ENCODE measurements at places on chromosomes 11 and 22.

DNA sequence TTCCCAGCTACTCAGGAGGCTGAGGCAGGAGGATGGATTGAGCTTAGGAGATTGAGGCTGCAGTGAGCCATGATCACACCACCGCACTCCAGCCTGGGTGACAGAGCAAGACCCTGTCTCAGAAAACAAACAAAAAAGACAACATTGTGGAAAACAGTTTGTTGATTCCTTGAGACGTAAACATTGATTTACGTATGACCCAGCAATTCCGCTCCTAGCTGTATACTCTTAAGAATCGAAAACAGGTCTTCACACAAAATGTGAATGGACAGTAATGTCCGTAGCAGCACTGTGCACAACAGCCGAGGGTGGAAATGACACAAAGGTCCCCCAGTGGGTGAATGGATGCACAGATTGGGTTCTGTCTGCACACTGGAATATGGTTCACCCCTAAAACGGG lies 49.3 kb downstream of the LRP5 start:
- no peak for DNase-seq

DNA sequence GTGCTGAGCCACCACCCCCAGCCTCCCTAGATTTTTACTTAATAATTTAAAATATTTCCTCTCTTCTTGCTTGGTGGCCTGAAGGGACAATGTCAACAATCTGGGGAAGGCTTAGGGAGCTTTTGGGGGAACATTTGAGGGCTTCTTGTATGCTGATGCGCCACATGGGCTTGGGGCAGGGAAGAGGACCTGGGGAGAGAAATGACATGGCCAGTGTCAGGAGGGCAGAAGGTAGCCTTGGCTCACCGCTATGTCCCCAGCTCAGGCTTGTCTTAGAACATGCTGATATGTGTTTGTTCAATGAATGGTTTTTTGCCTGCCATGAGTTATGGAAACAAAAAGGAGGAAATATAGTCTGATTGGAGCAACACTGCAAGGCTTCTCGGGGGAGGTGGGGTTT lies 51.6 kb downstream of the ST14 start:
- no peak for DNase-seq

- DNase-seq: peak; percentile 18
Observed at GRCh38 chr11:8777907-8778767, 95.5 kb downstream of the RPL27A start.

- no peak for DNase-seq
Observed at GRCh38 chr11:133841279-133842043, 3.9 kb downstream of the SPATA19 start.

GRCh38 chr11:1870326-1870696 lies 17.4 kb downstream of the LSP1 start:
- DNase-seq: no peak

GRCh38 chr11:65781962-65782815 lies 1.4 kb upstream of the AP5B1 start:
- DNase-seq: no peak

DNA sequence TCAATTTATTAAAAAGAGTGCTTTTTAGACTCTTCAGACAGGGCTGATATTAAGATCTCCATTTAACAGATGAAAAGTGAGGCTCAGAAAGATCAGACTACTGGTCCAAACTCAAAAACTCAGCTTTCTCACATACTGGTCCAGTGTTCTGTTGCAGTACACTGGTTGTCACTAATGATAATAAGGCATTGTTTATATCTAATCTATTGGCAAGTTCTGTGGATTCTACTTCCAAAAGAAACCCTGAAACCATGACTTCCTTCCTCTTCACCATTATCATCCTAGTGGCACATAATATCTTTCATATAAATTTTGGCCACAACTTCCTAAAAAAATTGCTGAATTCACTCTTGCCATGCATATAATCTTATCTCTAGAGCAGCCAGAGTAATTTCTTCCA lies 36.9 kb downstream of the F2 start:
- no peak for DNase-seq

- DNase-seq: peak; percentile 82
Observed at GRCh38 chr11:122655527-122656072, at the start of gene UBASH3B. UBASH3B (plus strand) TSS chr11:122655722; CDS start chr11:122656050, 328 bp downstream.

DNA sequence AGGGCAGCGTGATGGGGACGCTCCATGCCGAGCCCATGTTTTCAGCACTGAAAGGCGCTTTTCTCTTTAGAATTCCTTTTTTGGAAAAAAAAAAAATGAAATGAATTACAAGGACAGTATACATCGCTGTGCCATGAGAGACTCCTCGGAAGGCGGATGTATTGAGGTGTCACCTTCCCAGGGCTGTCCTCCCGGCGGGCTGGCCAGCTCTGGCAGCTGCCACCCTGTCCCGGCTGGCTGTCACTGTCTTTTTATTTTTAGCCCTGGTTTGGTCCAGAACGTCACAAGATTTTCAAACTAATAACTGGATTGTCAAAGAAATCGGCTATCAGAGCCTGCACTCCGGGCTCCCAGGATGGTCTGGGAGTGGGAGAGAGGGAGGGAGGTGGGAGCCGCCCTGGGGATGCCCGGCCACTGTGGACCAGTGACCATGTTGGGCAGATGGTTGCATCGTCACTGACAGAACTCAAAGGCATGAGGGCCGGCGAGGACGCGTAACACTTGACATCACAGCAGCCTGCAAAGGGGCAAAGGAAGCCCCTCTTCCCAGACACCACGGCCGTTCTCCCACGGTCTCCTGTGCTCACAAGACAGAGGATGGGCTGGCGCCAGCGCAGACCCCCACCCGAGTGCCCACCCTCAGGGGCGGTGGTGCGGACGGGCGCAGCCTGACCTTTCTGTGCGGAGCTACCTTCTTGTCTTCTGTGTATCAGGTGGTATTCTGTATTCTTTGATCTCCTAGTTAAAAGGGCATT lies 392.9 kb downstream of the TBC1D22A start:
- DNase-seq: no peak

Measured in NCI-H446 treated with DMSO at 0.1 percent for 48 hours (cell line).